Stimulated activated CD8-positive, alpha-beta memory T cell treated with anti-CD3 and anti-CD28 coated beads, Interleukin-2, amount 100 ng/mL, for 1 hour (primary cell): ENCODE measurements at places on chromosomes 13 and 19.

DNA sequence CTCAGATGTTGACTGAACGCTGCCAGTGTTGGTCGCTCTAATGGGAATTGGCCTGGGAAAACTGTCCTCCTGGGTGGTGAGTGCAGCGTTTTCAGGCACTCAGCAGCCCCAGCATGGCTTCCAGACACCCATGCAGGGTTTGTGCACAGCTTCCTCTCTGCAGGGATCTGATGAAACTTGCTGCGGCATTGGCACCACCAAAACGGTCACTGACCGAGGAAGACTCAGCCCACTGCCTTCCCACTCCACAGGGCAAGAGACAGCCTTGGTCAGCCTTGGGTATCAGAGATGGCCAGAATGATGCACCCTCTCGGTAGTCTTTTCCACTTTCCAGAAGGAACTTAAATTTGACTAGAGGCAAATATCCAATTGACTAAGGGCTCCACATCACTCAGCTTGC lies 398.9 kb downstream of the IRS2 start:
- no peak for DNase-seq

DNA sequence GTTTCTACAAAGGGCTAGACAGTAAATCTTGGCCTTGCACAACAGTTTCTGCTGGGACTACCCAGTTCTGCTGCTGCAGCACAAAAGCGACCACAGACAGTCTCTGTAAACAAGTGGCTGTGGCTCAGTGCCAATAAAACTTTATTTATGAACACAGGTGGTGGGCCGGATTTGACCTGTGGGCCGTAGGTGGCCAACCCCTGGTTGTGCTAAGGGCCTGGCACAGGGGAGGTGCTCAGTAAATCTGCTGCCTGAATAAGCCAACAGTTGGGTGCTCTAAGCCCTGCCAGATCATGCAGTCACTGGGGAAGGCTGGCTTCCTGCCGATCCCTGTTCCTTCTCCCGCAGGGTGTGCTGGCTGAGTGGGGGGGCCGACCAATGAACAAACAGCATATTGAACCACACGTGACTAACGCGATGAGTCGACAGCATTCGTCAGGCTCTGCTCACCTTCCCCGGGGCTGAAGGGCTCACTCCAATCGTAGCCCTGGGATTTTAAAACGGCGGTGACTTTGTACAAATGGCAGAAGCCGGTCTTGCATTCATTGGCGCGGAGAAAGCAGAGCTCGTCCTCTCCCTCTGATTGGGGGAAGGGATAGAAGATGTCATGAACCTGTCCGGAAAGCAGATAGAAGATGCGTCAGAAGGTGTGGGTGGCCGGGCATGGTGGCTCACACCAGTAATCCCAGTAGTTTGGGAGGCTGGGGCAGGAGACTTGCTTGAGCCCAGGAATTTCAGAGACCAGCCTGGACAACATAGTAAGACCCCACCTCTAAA lies 24.3 kb upstream of the MYDGF start:
- DNase-seq: no peak

DNA sequence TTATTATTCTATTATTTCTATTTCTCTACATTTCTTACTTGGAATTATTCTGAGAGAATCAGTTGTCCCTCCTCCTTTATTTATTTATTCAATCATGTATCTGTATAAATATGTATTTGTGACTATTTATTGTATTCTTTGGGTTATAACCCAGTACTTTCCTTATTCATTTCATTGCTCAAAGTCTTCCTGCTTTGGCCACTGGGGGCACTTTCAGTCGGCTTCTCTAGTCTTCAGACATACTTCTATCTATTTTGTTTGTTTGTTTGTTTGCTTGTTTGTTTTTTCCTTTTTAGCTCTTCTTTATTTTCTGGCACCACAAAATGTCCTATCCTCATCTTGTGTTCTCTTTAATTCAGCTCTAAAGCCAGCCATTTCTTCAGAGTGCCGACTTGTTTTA lies 260.4 kb downstream of the NALCN start:
- no peak for DNase-seq

GRCh38 chr19:6272411-6272791 lies 7.4 kb downstream of the MLLT1 start:
- DNase-seq: no peak
